ENCODE measurements at places on chromosomes 2 and 18.

DNA sequence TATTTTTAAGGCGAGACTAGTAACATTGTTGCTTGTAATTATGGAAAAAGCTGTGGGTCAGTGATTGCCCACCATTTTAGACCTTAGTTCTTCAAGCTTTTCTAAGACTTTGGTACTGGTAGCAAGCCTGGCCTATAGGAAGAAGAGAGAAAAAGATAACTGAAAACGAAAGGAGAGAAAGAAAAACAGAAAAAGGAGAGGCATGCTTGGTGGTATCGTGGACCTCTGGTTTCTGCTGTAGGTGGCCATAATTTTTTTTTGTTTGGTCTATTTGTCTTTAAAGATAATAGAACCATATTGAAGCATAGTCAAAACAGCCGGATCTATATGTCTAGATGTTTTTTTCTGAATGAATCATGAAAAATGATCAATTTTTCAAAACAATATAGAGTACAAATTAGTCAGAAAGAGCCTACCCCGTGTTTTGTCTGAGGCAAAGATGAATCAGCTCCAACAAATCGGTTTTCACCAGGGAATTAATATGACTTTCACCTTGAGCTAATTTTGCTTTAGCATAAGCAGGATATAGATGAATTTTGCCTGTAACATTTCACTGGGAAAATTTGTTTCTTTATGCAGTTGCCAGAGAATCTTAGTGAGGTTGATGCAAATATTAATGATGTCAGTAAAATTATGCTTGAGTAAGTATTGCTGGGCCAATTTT lies 45.7 kb downstream of the CCDC85A start:
- DNase-seq, result no peak

- DNase-seq, result no peak
Measured at GRCh38 chr2:178404368-178404767, 46.6 kb downstream of the PRKRA start.

GRCh38 chr2:203122317-203122986 lies 107.8 kb downstream of the NBEAL1 start:
- no peak for DNase-seq

DNA sequence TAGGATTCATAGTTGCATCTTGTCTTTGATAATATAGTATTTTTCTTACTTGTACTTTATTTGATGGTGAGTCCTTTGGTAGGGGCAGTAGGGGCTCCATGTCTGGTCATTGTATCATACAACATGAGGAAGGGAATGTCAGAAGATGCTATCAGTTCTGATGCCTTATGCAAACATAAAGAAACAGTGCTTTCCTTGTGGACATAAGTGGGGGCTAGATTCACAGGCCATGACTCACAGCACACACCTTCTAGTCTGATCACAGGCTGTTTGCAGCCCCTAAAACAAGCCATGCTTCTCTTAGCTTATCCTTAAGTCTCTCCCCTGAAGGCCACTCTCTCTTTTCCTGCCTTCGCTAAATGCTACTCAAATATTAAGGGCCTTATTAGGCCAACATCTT lies 10.7 kb upstream of the SLC14A1 start:
- no peak for DNase-seq

GRCh38 chr2:127059559-127059958 lies 47.4 kb downstream of the BIN1 start:
- no peak for DNase-seq

- DNase-seq, result no peak
Measured at GRCh38 chr2:30371772-30372373, 75.2 kb upstream of the LCLAT1 start.

- no peak for DNase-seq
Measured at GRCh38 chr18:63741769-63742168, 33.4 kb upstream of the SERPINB7 start.

DNA sequence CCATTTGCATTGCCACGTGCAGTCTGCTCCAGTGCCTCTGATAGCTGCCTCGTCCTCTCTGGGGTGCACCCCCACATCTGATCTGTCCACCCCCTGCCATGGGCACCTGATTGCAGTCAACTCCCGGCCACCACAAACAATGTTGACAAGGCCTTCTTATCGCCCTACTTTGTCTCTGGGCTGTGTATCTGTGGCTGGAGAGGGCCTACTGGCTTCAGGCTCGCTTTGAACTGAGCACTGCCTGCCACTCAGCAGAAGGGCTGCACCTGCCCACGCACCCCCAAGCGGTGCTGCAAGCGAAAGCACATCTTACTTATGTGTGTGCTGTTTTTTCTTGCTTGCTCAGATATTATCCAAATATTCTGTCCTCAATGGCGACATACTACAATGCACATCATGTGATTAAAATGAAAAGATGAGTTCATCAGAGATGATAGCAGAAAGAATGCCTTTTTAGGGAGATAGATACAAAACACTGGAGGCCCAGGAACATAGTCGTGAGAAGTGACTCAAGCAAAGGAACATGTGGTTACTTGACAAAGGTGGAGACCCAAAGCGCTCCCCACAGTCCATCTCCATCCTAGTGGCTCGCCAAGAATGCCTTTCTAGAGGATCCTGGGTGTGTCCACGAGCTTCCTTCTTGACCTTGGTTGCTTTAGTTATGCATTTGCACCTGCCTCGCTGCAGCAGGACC lies 28.8 kb downstream of the FBLN7 start:
- no peak for DNase-seq

DNA sequence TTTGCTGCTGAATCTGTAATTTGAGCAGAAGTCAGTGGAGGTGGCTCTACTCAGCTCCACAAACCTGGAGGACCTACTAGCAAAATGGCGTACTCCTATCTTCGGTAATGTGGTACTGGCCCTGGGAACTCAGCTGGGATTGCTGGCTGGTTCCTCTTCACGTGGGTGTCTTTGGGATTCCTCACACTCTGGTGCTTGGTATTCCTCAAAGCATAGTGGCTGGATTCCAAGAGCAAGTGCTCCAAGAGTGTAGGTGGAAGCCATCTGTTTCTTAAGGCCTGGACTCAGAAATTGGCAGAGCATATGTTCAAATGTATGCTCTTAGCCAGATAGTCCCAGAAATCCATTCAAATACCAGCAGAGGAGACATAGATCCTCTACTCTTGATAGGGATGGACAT lies 281.9 kb upstream of the CDH7 start:
- no peak for DNase-seq

- no peak for DNase-seq
Measured at GRCh38 chr2:26847307-26847654, 651 bp upstream of the DPYSL5 start.

DNA sequence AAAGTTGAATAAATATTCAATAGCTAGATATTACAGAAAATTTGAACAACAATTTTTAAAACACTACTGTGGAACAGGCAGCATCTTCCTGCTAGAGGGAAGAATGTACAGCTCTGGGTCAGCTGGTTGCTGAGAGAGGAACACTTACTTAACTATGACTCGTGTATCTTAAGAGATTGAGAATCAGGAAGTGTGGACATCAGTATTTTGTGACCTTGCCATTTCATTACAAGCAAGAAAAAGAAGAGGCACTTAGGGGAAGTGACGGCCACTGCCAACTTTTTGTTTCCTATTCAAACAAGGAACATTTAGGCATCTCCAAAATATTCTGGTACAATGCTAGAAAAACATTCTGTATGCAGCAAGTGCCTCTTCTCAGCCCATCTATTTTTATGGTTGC lies 45.9 kb downstream of the ITPRID2 start:
- no peak for DNase-seq

GRCh38 chr2:191899410-191899809 lies 52.5 kb upstream of the CAVIN2 start:
- no peak for DNase-seq

- DNase-seq, result no peak
Measured at GRCh38 chr18:49030692-49031443, 80.1 kb upstream of the SMAD7 start.

DNA sequence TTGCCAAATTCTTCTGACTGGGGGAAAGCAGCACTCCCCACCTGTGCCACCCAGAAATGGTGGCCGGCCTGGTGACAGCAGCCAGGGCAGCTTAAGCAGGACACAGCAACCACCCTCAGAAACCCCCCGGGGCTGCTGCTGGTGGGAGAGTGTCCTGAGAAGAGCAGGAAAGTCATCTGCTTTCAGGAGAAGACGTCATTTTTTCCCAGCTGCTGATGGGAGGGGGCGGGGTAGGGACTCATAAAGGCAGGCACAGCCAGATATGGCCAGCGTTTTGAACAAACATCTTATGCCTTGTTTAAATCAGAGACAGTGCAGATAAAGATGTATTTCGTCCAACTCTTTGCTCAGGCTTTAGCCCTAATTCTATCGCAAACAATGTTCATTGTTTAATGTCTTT lies 139.5 kb downstream of the LRRC30 start:
- DNase-seq, result no peak

- DNase-seq, result no peak
Measured at GRCh38 chr2:111182740-111183139, 62.0 kb downstream of the BCL2L11 start.

DNA sequence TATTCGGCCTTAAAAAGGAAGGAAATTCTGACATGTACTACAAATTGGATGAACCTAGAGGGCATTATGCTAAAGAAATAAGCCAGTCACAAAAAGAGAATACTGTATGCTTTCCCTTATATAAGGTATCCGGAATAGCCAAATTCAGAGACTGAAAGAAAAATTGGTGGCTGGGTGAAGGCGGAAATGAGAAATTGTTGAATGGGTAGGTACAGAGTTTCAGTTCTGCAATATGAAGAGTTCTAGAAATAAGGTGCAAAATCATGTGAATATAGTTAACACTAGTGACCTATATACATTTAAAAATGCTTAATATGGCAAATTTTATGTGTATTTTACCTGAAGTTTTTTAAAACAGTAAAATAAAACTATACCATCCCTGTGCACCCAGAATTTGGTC lies 43.1 kb downstream of the RMP24 start:
- no peak for DNase-seq

DNA sequence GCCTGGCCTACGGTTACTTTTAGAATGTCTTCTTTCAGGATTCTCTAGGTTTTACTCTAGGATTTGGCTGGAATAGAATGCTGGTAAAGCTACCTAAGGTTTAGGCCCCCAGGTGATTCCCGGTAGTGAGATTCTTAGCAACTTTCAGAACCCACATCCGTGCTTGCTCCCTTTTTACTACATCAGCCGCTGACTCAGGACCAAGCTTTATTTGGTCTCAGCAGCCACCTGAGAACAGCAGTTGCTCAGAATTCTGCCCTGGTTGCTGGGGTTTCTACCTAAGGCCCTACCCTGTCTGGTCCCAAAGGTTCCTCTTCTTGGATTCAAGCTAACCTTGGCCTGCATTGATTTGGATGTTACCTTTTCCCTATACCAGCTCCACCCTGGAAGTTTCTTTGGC lies 36.1 kb upstream of the NDUFV2 start:
- DNase-seq, result no peak

DNA sequence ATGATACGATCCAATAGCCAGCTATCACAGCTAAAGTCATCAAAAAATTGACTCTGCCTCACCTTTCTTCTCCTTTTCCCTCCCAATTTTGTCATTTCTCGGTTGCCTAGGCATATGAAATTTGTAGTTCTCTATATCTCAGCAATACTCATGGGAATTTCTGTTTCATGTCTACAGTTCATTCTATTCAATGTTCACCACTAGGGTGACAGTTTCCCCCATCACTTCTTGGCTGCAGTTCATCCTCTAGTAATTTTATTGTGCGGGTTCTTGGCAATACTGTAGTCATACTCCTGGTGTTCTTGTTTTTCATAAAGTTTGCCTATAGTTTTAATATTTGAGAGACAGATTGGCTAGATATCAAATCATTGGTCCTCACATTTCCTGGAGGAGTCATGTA lies 872.2 kb upstream of the ID2 start:
- no peak for DNase-seq

GRCh38 chr18:9095297-9096006 lies 7.0 kb upstream of the NDUFV2 start:
- DNase-seq, result peak; percentile 50

DNA sequence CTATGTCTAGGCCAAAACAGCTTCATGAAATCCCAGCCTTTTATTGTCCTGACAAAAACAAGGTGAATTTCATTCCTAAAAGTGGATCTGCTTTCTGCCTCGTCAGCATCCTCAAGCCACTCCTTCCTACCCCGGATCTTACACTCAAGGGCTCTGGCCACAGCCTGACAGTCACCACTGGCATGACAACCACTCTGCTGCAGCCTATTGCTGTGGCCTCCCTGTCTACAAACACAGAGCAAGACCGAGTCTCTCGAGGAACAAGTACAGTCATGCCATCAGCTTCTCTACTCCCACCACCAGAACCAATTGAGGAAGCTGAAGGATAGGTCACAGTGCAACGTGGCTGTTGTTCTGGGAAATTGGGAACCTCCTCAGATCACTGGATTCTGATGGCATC lies 106.1 kb downstream of the ICA1L start:
- no peak for DNase-seq

DNA sequence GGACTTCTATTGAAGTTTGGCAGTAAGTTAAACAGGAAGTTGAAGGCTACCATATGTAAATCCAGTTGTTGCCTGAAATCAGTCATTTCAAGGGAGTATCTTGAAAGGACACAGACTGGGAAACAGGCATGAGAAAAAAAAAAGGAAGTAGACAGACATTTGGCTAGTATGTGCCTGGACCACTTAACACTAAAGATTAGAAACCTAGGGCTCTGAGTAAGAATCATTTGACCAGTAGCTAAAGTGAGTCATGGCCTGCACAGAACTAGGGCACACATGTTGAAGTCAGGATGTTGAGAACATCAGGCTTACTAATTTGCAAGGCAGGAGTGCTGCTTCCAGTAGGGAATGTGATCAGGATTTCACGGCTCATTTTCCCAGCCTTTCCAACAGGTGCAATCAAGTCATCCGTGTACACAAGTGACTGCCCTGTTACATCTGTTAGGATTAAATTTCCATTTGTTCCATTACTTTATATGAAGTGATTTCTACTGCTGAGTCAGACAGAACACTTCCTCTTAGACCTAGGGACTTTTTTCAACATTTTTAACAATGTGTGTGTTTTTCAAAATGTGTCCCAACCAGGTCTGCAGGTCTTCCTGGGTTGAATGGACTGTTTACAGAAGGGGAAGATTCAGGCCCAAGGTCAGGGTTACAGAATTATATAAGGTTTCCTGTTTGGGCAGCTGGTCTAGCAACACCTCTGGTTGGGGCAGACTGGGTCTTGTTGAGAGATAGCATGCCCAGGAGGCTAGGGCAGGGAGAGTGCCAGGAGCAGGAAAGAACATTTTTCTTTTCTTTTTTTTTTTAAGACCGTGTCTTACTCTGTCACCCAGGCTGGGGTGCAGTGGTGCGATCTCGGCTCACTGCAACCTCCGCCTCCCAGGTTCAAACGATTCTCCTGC lies 145.6 kb downstream of the TGIF1 start:
- no peak for DNase-seq

GRCh38 chr2:313991-314390 lies 26.1 kb upstream of the ALKAL2 start:
- DNase-seq, result no peak

- DNase-seq, result no peak
Measured at GRCh38 chr2:126729896-126730295, 73.9 kb downstream of the GYPC start.

GRCh38 chr2:8606226-8606625 lies 75.6 kb upstream of the ID2 start:
- no peak for DNase-seq

All from T-helper 22 cell (primary cell).